ENCODE measurements at places on chromosomes 12 and 14.

DNA sequence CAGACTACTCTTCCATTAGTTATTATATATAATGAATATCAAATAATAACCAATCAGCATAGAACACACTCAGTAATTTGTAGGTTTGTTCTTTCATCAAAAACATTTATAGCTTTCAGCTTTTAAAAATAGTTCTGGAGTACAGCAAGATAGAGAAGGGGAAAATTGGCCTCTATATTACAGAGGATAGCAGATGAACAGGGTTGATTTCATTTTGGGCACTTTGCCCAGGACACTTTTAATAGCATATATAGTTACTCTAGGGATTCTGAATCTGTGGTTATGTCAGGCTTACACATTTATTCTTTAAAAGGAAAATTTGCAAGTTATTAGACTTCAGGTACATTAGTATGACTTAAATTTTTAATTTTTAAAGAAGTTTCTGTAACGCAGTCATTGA is 52.6 kb downstream of the IFT81 start:
- no peak for DNase-seq

GRCh38 chr14:87522575-87522974 is 470.4 kb downstream of the GALC start:
- DNase-seq: no peak

GRCh38 chr12:31353750-31354708 is 28.1 kb upstream of the SINHCAF start:
- no peak for DNase-seq

- no peak for DNase-seq
These were observed 968 bp upstream of the ARID4A start for GRCh38 chr14:58297412-58297761.

- no peak for DNase-seq
These were observed 166.1 kb upstream of the EEA1 start for GRCh38 chr12:93094988-93095737.

- DNase-seq: no peak
These were observed 167.6 kb downstream of the ACSS3 start for GRCh38 chr12:81245458-81245857.

- no peak for DNase-seq
These were observed 22.1 kb downstream of the RAB35 start for GRCh38 chr12:120094485-120094884.

Measured in stimulated activated CD8-positive, alpha-beta memory T cell treated with anti-CD3 and anti-CD28 coated beads, Interleukin-4, amount 100 ng/mL, for 48 hours (primary cell).